Right ventricle myocardium superior (tissue), 1 donor: ENCODE measurements at places on chromosomes 4 and X. TPM values are rescaled to one million over a fixed set of nuclear protein-coding genes. Genes with fewer than 3 reads are reported as not detected.

DNA sequence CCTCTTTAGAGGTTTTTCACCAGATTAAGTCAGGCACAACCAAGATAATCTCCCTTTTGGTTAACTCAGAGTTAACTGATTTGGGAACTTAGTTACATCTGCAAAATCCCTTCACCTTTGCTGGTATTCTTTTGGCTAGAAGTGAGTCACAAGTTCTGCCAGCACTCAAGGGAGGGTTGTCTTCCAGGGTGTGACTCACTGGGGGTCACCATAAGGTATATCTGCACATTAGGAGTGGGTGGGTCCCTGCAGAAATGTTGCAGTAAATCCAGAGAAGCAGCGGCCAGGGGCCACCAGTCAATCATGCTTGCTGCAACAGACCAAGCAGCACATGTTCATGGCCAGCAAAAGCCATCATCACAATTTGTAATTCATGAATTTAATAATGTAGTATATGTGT is 59.8 kb upstream of the MAML3 start:
- no peak for DNase-seq

GRCh38 chr4:83125738-83126141 is 11.2 kb upstream of the PLAC8 start:
- no peak for DNase-seq

DNA sequence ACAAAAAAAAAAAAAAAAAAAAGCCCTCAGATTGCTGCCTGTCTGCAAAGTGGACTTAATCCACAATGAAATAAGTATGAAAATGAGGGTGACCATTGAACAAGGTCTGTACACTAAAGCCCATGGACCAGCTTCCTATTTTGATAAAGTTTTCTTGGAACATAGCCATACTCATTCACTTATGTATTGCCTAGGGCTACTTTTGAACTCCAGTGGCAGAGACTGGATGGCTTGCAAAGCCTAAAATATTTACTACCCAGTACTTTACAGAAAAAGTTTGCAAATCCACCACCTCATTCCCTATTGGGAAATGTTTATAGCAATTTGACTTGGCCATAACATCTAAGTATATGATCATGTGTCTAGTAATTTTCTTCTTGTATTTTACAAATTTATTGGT is 481.7 kb downstream of the NAF1 start:
- DNase-seq, result no peak

GRCh38 chrX:10109695-10110094 is 47.1 kb upstream of the CLCN4 start:
- peak; percentile 77 for DNase-seq

GRCh38 chr4:531076-531475 is 32.1 kb downstream of the PIGG start:
- no peak for DNase-seq

The HTN3 gene
- total RNA-seq, result not detected
